ENCODE measurements at places on chromosomes 1 and 21.

DNA sequence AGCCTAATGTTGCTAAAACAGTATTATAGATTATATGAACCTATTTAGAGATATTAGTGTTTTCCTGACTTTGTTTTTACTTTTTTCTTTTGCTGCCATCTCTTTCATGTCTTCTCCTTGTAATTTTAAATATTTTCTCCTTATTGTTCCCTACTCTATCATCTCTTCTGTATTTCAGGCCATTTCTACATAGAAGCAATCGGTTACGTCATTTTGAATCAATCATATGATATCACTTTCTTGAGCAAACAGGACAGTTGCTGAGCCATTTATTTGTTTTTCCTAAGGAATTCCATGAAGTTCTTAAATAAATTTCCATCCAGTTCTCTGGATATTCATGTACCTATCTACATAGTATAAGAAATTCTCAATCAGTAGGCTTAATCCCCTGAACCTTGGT is 287.2 kb downstream of the NUF2 start:
- DNase-seq, result no peak

DNA sequence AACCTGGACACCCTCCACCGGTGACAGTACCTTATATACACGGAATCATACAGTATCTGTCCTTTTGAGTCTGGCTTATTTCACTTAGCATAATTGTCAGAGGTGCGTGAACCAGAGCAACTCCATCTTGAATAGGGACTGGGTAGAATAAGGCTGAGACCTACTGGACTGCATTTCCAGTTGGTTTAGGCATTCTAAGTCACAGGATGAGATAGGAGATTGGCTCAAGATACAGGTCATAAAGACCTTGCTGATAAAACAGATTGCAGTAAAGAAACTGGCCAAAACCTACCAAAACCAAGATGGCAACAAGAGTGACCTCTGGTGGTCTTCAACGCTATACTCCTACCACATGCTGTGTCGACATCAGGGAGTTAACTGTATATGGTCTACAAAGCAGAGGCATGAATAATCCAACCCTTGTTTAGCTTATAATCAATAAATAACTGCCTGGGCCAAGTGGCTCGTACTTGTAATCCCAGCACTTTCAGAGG is 1.4 kb upstream of the FDPS start:
- DNase-seq, result peak; percentile 65

DNA sequence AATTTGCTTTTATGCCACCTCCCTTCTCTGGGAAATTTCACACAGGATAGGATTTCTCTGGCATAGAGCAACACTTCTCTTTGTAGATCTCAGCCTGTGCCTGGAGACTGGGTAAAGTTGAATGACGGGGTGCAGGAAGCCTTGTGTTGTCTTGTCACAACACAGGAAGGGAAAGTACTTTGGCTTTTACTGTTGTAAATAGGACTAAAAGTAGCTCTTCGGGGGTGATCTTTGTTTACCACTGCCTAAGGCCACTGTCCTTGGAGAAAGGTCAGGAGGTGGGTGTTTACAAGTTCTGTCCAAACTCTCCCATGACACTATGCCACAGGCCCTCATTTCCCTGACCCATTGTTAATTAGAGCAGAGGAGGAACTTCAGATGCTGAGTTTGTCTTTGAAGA is 139.7 kb downstream of the FGGY start:
- no peak for DNase-seq

- DNase-seq, result peak; percentile 13
Measured at GRCh38 chr1:45512641-45513054, 9.0 kb downstream of the PRDX1 start.

- no peak for DNase-seq
Measured at GRCh38 chr1:95916616-95917015, 682.6 kb downstream of the RWDD3 start.

GRCh38 chr21:36491209-36491910 is 11.4 kb upstream of the CLDN14 start:
- DNase-seq, result no peak

GRCh38 chr1:67571406-67571805 is 113.6 kb upstream of the GADD45A start:
- DNase-seq, result no peak

GRCh38 chr1:232909752-232910151 is 40.7 kb upstream of the NTPCR start:
- no peak for DNase-seq

DNA sequence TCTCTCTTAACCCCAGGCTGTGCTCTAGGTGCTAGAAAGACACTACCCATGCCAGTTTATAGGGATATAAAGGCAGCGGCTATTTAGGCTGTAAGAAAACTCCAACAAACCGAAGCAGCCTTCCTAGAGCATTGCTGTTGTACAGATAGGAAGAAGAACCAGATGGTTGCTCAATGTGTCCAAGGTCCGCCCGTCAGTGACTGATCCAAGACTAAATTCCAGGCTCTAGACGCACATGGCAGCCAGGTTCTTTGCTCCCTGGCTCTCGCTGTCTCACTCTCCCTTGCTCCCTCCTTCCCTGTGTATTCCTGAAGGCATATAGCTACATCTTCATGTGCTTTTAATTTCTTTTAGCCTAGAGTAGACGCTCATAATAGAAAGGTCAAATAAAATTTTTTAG is 303.4 kb downstream of the KIF26B start:
- no peak for DNase-seq

DNA sequence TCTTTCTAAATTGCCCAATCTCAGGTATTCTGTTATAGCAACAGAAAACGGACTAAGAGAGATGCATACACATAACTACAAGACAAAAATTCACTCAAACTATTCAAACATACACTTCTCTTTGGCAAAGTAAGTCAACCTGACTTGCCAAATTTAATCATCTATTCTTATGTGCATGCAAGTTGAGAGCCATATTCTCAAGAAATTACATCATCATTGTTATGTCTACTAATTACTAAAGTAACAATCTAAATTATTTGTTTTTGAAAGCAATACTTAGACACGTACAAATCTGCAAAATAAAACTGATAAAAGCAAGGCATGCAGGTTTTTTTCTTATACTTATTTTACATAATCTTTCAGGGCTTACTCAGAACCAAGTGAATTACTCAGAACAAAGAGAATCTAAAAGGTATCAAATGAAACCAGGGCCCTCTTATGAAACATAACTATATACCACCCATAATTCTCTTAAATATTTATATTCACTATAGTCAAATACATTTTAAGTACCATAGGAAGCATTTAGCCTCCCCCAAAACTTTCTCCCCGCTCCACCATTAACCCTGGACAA is 62.3 kb downstream of the HLCS start:
- DNase-seq, result no peak

All from NCI-H1694 (cell line).